ENCODE measurements at places on chromosomes 4 and X. TPM values are rescaled to one million over a fixed set of nuclear protein-coding genes. Genes with fewer than 3 reads are reported as not detected.

CLNK gene
- total RNA-seq, result not detected

C4orf50 gene
- not detected for total RNA-seq

PSAPL1 gene
- not detected for total RNA-seq

INTU gene
- total RNA-seq, result 2.4 TPM

KLHL4 gene
- total RNA-seq, result not detected

CT83 gene
- not detected for total RNA-seq

ASMT gene
- total RNA-seq, result 0.10 TPM

UGT2B15 gene
- 0.28 TPM for total RNA-seq

DNA sequence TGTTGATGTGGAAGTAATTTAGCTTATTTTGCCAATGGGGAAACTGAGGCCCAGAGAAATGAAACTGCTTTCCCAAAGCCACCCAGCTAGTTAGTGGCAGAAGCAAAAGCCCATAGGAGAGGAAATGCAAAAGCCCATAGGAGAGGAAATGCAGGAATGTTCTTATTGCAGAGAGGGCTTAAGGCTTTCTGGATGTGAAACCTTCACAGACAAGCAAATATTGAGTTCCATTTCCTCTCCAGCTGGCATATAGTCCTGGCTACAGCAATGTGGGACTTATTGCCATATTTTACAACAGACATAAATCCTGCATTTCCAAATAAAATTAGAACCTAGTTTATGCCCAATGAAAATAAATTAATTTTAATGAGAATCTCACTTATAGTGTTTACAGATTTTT, 69.7 kb downstream of the TMEM154 start:
- no peak for DNase-seq

- DNase-seq, result peak; percentile 70
Measured at GRCh38 chr4:103207673-103208072, 9.5 kb upstream of the CENPE start.

GRCh38 chrX:3711331-3711917, 2.0 kb downstream of the PRKX start:
- DNase-seq, result no peak

DNA sequence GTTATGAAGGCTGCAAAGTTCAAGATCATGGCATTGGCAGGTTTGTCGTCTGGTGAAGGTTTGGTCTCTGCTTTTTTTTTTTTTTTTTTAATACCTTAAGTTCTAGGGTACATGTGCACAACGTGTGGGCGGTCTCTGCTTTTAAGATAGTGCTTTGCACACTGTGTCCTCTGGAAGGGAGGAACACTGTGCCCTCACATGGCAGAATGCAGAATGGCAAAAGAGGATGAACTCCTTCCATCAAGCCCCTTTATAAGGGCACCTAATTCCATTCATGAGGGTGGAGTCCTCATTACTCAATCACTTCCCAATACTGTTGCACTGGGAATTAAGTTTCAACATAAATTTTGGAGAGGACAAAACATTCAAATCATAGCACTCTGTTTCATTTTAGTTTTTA, 101.4 kb downstream of the GLRA2 start:
- DNase-seq, result peak; percentile 5

DNA sequence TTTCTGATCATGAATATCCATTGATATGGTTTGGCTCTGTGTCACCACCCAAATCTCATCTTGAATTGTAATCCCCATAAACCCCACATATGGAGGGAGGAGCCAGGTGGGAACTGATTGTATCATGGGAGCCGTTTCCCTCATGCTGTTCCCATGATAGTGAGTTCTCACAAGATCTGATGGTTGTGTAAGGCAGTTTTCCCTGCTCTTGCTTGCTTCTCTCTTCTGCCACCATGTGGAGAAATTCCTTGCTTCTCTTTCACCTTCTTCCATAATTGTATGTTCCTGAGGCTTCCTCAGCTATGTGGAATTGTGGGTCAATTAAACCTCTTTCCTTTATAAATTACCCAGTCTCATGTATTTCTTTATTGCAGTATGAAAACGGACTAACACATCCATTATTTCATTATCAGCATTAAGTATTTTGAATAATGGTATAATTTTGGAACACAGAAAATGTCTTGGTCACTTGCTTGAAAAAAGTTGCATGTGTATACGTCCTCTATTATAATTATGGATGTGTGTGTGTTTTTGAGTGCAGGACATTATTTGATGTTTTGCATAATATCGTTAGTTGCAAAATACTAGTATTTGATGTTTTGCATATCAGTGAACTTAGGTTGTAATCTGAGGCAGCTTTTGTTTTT, 334.6 kb downstream of the PCDH10 start:
- peak; percentile 51 for DNase-seq

DNA sequence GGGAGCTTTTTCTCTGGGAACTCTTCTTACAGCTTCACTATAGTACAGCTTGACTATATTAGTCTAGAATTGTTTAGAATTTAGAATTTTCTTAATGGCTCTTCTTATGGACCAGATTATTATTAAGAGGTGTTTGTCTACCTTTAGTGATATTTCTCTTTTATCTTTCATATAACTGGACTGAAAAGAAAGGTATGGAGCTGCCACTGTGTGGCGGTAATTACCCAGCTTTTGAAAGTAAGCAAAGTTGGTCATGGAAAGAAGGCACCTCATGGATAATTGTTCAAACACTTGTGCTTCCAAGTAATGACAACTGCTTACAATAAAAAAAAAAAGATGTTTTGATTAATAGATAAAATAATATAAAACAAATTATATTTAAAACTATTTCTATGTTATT, 1112.5 kb downstream of the TECRL start:
- DNase-seq, result peak; percentile 13

- DNase-seq, result no peak
Measured at GRCh38 chr4:110107866-110108265, 90.5 kb downstream of the ELOVL6 start.

DNA sequence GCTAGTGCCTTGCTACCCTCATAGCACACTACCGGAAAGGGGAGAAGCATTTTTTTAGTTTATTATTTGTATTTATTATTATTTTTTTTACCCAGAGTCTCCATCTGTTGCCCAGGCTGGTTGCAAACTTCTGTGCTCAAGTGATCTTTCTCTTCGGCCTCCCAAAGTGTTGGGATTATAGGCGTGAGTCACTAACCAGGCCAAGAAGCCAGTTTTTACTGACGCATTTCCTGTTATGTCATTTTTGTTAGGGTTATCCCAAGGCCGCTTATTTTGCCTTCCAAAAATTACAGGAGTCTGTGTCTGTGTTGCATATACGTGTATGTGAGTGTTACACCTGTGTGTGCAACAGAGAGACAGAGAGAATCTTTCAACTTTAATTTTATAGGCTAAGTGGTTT, 404.5 kb downstream of the GBA3 start:
- no peak for DNase-seq

GRCh38 chr4:19883841-19884240, 367.9 kb upstream of the SLIT2 start:
- no peak for DNase-seq

- DNase-seq, result no peak
Measured at GRCh38 chrX:66024570-66024969, 15.3 kb downstream of the VSIG4 start.

DNA sequence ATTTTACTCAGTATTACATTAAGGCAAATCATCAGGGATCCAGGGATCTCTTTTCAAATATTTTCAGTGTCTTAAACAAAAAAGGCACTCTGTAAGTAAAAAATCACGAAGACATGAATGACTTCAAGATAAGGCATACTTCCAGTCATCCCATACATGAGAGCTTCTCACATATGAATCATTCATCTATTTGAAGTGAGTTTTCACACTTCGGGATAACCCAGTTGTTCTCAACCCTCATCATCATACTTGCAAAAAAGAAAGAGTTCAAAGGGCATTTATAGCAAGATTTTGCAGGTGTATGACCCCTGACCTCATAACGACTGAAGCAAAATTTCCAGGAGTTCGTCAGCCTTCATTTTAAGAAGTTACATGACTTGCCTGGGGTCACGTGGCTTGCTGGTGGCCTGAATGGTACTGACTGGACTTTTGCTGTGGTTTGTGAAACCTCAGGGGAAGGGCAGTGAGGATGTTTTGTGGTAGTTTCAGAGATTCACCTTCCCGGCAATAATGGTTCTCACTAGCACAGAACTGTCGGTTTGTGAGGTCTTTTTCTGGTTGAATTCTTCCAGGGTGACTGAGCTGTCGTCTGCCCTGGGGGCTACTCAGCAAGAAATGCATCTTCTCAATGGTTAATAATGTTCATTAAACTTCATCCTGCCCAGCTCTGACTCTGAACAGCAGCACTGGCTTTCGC, 115.8 kb upstream of the SHISA3 start:
- no peak for DNase-seq

GRCh38 chrX:50045823-50046222, 123.4 kb downstream of the CLCN5 start:
- DNase-seq, result no peak

DNA sequence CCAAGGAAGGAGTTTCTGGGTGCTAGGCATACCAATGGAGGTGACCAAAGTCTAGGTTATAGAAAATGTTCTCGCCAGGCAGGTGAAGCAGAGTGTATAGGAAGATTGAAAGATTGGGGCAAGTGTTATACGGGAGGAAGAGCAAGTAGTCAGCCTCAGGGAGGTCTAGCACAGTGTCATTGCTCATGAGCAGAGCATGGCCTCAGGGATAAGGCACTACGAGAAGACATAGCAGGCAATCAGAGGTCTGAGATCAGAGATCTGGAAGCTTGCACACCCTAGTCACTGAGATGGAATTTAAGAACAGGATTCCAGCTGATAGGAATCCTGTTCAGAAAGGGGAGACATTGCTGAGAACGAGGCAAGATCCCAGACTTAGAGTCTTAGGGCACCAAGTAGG, 350.0 kb upstream of the CASK start:
- DNase-seq, result no peak

- DNase-seq, result no peak
Measured at GRCh38 chrX:18725310-18725943, 18.0 kb downstream of the PPEF1 start.

- DNase-seq, result no peak
Measured at GRCh38 chrX:131289527-131289926, 421 bp upstream of the IGSF1 start.

DNA sequence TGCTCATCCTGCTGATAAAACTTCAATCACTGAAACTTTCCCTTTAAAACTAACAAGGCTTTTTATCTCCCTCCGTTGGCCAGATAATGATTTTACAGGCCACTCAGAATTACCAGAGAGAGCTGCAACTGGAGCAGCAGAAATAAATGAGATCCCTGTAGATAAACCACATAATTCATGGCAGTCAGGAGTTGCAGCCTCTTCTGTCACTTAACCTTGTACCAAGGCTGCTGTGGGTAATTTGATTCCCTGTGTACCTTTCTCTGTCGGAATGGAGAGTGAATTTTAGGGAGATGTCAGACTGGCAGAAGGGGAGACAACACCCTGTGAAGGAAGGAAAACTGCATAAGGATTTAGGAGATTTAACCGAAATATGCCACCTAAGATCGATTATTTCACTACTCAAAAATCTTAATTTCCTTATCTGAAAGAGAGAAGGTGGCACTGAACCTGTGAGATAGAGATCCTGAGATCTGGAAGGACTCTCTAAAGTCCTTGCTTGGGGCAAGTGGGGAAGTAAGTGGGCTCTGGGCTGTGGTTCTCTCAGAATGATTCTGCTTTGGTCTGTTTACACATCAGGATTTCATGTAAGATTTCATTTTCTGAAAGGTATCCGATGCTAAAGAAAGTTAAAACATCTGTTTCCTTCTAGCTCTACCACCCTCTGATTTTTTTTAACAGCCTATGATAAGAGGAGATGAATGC, 14.3 kb upstream of the TSPAN5 start:
- no peak for DNase-seq

Measured in HT-29 (cell line).